ENCODE measurements at places on chromosomes 11 and 22.

GRCh38 chr11:73241300-73241699 is 23.2 kb downstream of the P2RY2 start:
- no peak for DNase-seq

- DNase-seq: no peak
Observed at GRCh38 chr11:131099746-131100145, 183.5 kb upstream of the SNX19 start.

- DNase-seq: no peak
Observed at GRCh38 chr11:2516276-2517015, 71.6 kb downstream of the KCNQ1 start.

- no peak for DNase-seq
Observed at GRCh38 chr11:68564261-68564660, 103.7 kb downstream of the PPP6R3 start.

GRCh38 chr22:24184057-24184798 is 2.9 kb downstream of the SUSD2 start:
- no peak for DNase-seq

DNA sequence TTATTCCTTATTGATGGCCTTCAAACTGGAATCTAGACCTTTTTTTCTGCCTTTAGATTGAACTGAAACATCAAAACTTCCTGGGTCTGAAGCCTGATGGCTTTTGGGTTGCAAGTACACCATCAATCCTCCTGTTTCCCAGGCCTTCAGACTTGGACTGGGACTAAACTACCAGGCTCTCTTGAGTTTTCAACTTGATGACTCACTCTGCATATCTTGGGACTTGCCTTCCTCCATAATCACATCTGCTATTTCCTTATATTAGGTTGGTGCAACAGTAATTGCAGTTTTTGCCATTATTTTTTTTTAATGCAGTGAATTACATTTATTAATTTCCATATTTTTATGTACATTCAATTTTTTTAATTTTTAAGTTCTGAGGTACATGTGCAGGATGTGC is 7.0 kb downstream of the OR51B5 start:
- no peak for DNase-seq

DNA sequence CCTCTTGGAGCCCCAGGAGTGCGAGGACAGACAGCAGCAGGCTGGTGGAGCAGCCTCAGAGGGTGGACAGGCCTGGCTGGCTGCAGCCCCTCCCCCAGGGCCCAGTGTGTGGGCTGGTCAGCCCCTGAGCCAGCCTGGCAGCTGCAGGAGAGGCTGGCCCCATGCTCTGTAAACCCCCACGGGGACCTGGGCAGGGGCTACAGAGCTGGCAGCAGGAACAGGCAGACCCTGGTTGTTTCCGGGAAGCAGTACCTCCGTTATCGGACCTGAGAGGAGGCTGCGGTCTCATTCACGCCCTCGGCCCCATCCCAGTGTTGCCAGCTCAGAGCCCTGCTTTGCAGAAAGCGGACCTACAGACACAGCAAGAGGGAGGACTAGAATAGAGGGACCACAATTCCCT is 38.5 kb upstream of the COMT start:
- no peak for DNase-seq

- DNase-seq: no peak
Observed at GRCh38 chr22:45441138-45441537, 27.6 kb downstream of the RIBC2 start.

- DNase-seq: no peak
Observed at GRCh38 chr11:8327761-8328192, 64.1 kb upstream of the LMO1 start.

- no peak for DNase-seq
Observed at GRCh38 chr22:19045094-19045493, 77.1 kb downstream of the DGCR2 start.

- no peak for DNase-seq
Observed at GRCh38 chr11:71349627-71350026, 97.2 kb upstream of the SHANK2 start.

- DNase-seq: no peak
Observed at GRCh38 chr11:40384991-40385390, 1074.5 kb downstream of the LRRC4C start.

GRCh38 chr22:24465566-24465965 is 29.6 kb upstream of the UPB1 start:
- no peak for DNase-seq

DNA sequence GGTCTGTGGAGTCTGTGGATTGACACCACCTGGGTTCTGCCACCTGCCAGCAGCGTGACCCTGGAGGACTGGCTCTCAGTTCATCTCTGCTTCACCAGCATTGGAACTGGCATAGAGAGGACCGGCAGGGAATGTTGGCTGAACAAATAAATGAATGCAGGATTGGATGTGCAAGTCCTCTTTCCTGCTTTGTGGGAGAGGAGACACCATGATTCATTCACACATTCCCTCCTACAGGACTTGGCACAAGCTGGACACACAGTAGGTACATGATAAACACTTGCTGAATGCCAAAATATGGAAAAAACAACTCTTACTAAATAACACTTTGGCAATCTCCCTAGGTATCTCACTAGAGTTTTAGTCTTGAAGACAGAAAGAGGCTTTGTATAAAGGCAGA is 116.6 kb upstream of the NARS2 start:
- DNase-seq: no peak

GRCh38 chr11:107198490-107199007 is 180.3 kb upstream of the GUCY1A2 start:
- DNase-seq: no peak

DNA sequence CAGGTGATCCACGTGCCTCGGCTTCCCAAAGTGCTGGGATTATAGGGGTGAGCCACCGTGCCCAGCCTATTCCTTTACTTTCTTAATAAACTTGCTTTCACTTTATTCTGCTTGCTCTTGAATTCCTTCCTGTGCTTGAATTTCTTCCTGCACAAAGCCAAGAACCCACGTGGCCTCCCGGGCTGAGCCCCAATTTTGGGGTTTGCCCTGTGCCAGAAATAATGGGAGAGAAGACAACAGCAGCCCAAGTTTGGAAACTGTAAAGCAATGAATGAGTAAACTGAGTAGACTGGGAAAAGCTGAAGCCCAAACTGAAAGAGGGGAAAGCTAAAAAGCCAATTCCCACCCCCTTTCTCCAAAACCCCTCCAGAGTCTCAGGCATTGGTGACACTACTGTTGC is 136.4 kb downstream of the NECTIN1 start:
- no peak for DNase-seq

GRCh38 chr11:34605481-34606325 is 15.2 kb upstream of the EHF start:
- no peak for DNase-seq

DNA sequence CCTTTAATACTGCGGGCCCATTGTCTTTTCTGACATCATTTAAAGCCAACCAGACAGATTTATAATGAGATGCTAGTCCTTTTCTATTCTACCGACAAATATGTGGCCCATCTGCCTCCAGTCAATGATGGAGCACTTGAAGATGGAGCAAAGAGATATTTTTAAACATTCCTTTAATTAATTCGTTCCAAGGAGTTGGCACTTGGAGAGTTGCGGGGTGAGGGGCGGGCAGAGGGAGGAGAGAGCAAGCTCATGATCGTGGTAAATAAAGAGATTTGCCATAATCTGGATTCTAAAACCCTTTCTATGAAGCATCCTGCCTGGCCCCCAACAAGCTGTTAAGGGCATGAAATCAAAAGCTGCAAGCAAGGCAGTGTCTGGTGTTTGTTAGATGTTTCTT is 5.0 kb downstream of the SLC1A2 start:
- no peak for DNase-seq

DNA sequence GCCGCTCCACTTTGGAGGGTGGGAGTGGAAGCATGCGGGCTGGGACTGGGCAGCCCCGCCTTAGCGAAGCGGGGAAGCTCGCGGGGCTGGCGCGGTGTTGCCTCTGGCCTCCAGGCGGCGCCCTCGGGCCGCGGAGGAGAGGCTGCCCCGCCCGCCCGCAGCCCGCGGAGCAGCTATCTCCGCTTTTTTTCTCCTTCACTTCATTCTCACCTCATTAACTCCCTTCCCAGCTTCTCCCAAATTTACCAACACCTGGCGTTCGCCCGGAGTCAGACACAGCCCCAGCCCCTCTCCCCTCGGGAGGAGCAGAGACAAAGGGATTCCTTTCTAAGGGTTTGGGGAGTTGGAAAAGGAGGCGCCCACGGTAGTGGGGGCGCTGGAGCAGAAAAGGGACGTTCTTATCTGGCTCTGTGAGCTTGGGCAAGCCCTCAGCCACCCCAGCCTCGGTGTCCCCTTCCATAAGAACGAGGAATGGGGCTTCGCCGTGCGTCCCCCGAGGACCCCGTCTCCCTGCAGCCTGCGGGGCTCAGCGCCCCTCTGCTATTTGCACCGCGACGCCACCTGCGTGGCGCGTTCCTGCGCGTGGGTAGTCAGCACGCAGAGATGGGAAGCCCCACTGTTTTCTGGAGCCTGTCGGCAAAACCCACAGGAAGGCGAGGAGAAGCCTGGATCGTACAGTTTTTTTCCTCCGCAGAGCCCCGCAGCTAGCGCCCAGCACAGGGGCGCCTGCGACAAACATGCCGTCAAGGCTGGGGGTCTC is 1.5 kb upstream of the WNT11 start:
- peak; percentile 81 for DNase-seq

DNA sequence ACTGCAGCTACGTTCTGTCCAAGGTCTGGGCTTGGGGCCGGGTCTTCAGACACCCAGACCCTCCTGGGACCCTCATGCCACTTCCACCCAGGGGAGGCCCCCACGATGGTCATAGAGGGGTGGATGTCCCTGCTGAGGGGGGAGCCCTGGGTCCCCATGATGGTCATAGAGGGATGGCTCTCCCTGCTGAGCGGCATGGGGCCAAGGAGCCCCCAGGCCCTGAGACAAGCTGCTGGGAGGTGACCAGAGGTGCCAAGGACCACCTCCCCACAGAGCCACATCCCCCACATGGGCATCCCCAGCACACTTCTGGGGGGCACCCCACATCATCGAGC is 7.2 kb downstream of the MUC5B start:
- no peak for DNase-seq

- DNase-seq: no peak
Observed at GRCh38 chr11:134579724-134580609, 167.9 kb upstream of the B3GAT1 start.

- no peak for DNase-seq
Observed at GRCh38 chr11:114401311-114401710, 845 bp downstream of the RBM7 start.

DNA sequence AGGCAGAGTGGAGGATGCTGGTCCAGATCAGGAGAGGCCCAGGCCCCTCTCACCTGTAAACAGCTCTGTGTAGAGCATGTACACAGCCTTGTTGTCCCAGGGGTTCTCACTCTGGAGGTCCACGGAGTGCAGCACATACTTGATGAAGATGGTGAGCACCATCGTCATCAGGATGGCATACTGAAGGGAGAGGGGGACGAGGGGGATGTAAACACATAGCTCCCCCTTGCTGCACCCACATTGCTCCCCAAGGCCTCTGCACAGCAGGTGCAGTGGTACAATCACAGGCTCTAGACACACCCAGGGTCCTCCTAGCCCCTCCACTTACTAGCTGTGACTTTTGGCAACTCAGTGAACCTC is 2.9 kb downstream of the SYVN1 start:
- DNase-seq: no peak
